ENCODE measurements at places on chromosomes 7 and 10. TPM values are rescaled to one million over a fixed set of nuclear protein-coding genes. Genes with fewer than 3 reads are reported as not detected.
A peak's percentile ranks its signal among the peaks of the same experiment; 100 is the strongest.

Gene CPXM2
- total RNA-seq = 0.52 TPM

Gene IL2RA
- total RNA-seq = not detected

Gene CADPS2
- 3.4 TPM for total RNA-seq

Gene HYAL4
- not detected for total RNA-seq

Gene TPST1
- 30.1 TPM for total RNA-seq

Gene C10orf71
- total RNA-seq = not detected

Gene LRRC18
- not detected for total RNA-seq

DNA sequence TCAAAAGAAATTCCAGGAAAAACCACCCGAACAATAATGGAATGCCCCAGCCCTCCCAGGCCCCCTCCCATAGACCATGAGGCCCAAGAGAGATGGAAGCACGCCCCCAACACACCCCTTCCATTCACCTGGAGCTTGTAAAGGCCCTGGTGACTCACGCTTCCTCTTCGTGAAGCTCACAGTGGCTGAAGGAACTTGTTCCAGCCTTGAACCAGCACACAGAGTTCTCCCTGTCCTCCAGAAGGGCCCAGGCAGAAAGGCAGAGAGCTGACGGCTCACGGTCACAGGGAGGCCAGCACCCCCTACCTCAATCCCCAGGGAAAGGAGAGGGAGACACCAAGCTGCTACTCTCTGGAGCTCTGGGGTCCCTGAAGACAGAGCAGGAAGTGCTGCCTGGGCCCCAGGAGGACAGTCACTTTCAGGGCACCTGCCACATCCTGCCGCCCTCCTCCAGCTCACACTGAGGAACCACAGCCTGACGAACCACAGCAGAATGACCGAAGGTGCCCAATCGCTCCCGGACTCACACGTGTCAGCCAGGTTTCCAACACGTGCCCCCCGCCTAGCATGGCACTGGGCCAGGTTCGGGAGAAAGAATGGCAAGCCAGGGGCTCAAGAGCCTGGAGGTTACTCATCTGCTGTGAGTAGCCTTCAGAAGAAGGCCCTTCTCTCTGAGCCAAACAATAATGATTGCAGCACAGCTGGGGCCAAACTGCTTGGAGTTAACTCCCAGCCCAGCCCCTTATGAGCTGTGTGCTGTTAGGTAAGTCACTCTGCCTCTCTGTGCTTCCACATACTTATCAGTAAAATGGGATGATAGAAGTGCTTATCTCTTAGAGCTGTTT, 52.8 kb downstream of the DLG5 start:
- peak; percentile 88 for DNase-seq

DNA sequence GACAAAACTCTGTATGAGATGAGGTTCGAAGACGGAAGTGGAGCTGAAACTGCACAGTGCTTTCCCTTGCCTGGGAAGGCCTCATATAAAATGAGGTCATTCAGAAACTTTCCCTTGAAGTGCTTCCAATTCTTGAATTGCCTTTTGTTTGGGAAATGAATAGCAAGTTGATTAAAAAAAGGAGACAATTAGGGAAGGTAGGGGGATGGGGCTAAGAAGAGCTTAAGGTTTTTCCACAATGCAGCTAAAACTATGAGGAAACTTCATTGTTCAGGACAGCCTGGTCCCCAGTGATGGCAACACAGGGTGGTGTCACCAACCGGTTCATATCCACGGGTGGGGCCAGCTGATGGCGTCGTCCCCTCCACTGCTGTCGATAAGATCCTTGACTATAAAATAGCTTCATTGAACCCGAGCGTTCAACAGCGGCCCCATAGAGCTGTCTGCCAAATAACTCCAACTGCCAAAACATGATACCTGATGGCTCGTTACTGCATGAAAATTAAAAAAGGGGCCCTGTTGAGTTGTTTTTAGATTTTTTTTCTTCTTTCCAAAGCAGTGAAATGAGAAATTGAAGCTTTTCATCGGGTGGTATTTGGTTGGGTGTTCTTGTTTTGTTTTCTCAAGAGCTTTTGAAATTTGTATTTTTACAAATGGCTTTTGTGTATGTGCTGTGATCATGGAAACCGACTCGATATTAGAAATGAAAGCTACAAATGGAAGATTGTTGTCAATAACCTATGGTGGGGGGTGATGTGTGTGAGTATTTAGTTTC, 2.8 kb upstream of the CELF2 start:
- no peak for DNase-seq

DNA sequence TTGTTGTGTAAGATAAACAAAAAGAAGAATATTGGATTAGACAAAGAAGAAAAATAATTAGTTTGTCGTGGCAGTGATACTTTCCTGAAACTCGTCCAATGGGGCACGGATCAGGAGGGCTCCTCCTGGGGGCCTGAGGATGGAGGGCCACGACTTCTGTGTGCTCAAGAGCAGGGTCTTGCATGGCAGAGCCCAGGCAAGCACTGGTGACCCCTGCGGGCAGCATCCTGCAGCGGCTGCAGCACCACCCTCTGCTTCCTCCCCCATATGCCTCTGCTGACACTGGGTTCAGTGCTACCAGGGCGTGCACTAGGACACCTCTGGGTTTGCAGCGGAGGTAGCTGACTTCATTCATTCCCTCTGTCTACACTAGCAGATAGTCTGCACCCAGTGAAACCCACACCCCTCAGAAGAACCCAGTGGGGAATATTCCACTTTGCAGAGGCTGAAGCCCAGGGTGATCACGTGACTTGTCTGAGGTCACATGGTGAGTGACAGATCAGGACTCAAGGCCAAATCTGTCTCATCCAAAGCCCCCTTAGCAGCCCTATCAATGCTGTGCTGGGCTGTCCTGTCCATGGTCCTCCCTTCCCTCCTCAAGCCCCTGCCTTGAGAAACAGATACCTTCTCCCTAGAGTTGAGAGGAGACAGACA, 375.5 kb downstream of the TCERG1L start:
- DNase-seq = no peak

GRCh38 chr7:135790371-135790977, 41.9 kb upstream of the FAM180A start:
- DNase-seq = no peak

GRCh38 chr7:100465702-100466311, 1.7 kb upstream of the SPACDR start:
- peak; percentile 89 for DNase-seq

- no peak for DNase-seq
Measured at GRCh38 chr10:58555930-58556311, 43.2 kb downstream of the BICC1 start.

DNA sequence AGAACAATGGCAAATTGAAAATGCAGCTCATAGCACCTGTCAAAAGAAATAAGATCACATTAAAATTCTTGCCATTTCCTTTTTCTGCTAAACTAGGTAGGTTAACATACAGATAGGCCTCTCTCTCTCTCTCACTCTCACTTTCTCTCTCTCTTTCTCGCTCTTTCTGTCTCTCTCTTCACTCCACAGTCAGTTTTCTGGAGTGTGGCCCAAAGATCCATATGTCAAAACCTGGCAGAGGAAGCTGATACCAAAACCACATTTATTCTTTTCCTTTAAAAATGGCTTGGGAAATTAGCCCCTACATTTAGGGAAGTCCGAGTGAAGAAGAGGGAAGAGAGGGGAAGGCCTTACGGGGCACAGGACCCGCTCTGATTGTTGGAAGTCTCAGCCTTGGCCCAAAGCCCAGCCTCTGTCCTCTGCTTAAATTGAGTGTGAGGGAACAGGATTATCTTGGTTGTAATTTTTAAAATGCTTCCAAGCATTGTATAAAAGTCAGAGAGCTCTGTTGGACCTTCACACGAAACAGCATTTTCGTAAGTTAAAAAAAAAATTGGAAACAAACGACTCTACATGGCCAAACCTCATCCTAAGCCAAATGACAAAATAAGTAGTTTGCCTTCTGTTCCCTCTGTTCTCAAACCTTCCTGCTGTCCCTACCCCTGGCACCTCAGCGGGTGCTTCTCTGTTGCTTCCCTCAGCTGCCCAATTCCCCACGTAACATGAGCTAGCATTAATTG, 83.2 kb downstream of the FRMD4A start:
- peak; percentile 48 for DNase-seq

DNA sequence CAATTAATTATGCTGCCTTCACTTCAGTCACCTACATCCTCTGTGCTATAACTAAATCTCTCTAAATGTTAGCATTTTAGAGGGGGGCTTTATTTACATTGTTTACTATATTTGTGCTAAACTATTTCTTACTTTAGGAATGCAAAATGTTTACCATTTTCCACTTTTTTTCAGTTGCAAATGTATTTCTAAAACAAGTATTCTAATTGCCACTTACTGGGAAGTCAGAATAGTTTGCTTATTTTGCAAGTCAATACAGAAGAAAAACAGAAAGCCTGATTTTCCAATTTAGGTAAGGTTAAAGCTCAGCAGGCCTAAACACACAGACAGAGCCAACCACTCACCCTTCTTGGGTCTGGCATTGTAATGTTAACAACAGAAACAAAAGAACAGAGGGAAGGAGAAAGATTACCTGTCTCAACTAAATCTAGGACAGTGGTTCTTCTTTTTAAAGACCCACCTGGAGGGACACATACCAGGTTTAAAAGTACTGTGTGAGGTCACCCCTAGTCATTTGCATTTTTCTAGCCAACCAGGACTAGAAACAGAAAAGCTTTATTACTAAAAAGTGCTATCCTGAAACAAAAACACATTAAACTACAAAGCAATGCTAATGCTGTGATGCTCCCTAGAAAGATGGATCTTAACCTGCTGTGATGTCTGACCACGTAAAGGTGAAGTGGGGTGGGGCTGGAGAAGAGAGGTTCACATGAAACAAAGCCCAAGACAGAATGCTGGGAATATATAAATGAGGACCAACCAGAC, 178.2 kb downstream of the SLC25A13 start:
- DNase-seq = no peak

DNA sequence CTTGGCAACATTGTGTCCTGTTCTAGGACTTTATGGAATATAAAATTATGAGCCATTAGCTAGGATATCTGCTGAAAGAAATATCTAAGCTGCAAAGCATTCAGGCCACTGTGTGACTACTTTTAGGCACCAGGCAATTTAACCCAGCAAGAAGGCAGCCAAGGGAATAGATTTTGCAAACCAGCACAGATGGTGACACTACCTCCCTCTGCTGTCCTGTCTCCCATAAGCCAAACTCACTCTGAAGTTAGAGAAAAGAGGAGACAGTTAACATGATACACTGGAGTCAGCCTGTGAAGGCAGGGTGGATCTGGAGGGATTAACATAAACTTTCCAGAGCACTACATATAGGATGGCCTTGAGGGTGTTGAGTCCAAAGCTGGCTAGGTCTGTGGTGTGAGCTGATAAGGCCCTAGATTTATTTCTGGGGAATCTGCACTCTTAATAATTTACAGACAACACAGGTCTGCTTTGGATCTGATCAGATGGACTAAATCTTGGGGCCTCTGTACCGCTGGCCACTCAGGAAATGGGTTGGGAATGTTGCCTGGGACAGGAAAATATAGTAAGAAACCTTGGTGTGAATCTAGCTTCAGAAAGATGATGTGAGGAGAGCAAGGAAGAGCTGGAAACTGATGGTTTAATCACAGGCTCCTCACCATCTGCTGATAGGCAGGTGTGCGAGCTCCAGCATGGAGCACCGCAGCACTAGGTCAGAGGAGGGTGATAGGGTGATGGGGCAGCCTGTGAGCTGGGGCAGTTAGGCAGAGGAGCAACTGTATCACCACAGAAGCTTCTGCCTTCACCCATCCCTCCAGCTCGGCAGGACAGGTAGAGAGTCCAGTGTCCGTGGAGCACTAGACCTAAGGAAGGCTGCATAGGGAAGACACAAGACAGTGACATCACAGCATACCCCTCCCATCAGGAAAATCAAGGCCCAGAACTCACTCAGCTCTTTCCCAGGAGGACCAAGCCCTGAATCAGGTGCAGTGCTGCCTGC, 229.9 kb upstream of the PRSS1 start:
- DNase-seq = no peak

DNA sequence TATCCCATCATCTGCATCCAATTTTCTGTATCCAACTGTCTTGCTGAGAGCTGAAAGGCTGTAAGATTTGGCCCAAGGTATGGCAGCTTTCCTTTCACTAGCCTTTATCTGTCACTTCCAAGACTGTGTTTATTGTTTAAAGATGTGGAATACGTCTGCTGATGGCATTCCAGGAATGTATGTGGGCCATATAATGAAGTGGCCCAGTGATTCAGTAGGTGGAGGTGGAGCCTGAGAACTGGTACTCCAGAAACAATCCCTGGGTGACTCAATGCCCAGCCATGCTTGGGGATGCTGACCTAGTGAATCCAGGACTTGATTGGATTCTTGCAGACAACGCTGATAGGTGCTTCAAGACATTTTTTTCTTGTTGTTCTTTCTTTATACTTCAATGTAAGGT, 13.5 kb downstream of the NEUROD6 start:
- peak; percentile 21 for DNase-seq

DNA sequence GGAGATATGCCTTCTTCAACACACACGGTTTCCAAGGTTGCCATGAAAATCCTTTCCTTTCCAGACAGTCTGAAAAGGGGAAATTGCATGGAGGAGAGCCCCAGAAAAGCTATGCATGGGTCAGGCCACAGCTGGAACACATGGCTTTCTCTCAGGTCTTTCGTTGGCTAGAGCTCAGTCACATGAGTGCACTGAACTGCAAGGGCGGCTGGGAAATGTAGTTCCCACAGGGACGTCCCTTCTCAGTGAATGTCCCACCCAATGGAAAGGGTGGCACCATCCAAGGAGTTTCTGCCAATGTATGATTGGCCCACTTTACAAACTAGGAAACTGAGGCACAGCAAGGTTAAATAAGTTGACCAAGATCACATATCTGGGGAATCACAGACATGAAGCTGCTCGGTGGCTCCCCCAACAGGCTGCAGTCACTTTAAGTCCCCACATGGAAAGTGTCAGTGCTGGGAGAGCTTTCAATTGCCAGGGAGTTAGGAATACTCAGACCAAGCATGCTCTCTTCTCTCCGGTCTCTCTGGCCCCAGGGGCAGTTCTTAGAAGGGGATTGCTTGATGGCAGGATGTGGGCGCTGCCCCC, 571.3 kb downstream of the GLRX3 start:
- no peak for DNase-seq
